IMR-90 (cell line): ENCODE measurements at places on chromosomes 3 and 15. TPM values are rescaled to one million over a fixed set of nuclear protein-coding genes. Genes with fewer than 3 reads are reported as not detected.

ISLR2 gene
- total RNA-seq: not detected in 2 replicates

TM4SF1 gene
- total RNA-seq: 232 and 366 TPM in 2 replicates

CCDC80 gene
- 387 and 406 TPM in 2 replicates for total RNA-seq

FAM107A gene
- total RNA-seq: not detected in 2 replicates

PPP1R14D gene
- total RNA-seq: not detected in 2 replicates

CGNL1 gene
- total RNA-seq: under 0.01 and 0.18 TPM in 2 replicates

TRPM1 gene
- 0.28 TPM in 1 of 2 replicates, not detected in the other for total RNA-seq

LRRFIP2 gene
- total RNA-seq: 20.6 and 45.8 TPM in 2 replicates

EXOSC7 gene
- 62.2 and 96.9 TPM in 2 replicates for total RNA-seq

RARRES1 gene
- 0.90 and 1.9 TPM in 2 replicates for total RNA-seq

GNB4 gene
- 112 and 131 TPM in 2 replicates for total RNA-seq

ITGB5 gene
- total RNA-seq: 71.7 and 85.0 TPM in 2 replicates

TTLL13 gene
- not detected in 2 replicates for total RNA-seq

RETNLB gene
- not detected in 2 replicates for total RNA-seq

SV2B gene
- total RNA-seq: not detected in 2 replicates

TUSC7 gene
- not detected in 2 replicates for total RNA-seq
